ENCODE measurements at places on chromosomes 13 and 19.

GRCh38 chr13:110322828-110323171 is 15.7 kb downstream of the COL4A2 start:
- no peak for DNase-seq

- DNase-seq = no peak
These were observed 171.2 kb downstream of the TEX29 start for GRCh38 chr13:111491659-111492058.

- no peak for DNase-seq
These were observed 2.4 kb downstream of the KLF1 start for GRCh38 chr19:12884627-12884925.

DNA sequence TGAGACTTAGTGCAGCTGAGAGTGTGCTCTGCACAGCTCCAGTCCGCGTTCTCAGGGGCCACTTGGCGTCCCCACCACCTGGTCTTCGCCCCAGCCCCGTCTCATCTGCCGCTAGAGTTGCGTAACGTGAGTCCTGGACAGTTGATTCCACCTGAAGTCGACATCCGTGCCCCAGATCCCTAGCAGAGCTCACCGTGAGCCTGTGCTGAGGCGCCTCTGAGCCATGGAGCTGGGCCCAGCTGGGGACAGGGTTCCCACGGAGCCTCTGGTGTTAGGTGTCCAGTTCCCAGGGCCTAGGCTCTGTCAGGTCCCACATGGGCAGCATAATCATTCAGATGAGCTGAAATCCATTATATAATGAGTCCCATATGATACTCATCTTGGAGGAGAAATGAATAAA is 147.1 kb upstream of the SOX1 start:
- DNase-seq = no peak

DNA sequence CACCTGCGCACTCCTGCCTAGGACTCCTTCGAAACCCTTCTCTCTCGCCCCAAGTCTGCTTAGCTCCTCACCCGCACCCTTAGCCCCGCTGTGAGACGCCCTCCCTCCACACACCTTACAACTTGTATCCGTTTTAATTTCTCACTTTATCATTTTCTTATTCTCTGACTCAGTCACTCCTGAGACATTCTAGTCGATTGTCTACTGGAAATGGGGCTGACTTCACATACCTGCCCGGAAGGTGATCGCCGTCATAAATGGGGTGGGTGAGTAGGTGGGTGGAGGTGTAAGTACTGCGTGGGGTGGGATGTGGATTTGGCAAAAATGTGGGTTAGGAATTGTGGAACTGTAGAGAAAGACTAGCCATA is 714 bp downstream of the NDFIP2 start:
- no peak for DNase-seq

- DNase-seq = no peak
These were observed 55.1 kb upstream of the ZNF599 start for GRCh38 chr19:34828156-34828555.

DNA sequence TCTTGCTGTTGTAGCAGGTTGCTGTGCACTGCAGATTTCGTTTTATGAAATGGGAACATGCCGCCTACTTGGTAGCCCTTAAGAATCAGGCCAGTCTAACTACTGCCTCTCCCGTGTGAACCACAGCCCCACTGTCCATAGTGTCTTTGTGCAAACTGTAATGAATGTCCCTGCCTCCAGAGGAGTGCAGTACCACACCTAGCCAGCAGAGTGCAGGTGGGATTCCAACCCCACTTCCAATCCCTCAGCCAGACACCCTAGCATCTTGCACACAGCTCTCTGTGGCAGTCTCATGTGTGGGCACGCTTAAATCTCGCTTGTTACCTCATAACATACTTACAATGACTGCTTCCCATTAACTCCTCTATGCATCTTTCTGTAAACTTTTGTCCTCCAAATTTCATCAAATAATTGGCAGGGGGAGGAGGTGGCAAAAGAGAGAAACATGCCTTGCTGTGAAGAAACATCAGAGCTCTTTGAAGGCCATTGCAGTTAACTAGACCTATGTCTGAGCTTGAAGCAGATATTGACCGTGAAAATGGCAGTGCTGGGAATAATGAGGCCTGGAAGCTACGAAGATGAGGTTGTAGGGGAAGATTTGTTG is 47.2 kb downstream of the ZAR1L start:
- DNase-seq = no peak

DNA sequence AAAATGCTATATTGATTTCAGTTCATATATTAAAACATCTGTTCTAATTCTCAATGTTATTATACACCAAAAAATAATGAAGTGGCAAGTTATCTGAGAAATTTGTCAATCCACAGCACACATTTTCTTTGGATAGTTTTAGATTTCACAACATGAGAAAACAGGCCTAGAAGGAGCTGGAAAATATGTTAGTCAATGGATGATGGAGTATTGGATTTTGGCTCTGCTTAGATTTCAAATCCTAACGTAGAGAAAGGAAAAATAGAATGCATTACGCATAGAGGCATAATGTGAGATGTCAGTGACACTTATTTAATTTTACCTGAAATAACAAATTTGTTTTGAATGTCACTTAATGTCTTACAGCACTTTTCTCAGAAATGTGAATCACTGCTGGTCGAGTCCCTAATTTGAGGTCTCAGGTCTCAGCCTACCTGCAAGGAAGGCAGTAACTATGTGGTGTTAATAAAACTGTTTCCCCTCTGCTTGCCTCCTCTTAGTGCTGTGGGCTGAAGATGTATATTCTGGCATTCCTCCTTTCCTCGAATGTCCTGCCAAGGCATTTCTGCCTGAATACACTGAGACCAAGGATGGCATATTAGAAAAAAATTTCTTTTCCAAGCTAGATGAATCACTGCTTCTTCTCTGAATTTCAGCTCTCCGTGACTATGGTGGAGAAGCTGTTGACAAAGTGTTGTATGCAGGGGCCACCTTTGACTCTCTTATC is 232.4 kb downstream of the POSTN start:
- no peak for DNase-seq

- no peak for DNase-seq
These were observed 95.7 kb upstream of the CLDN10 start for GRCh38 chr13:95456815-95457214.

GRCh38 chr19:3981736-3982681 is 3.3 kb downstream of the EEF2 start:
- no peak for DNase-seq

DNA sequence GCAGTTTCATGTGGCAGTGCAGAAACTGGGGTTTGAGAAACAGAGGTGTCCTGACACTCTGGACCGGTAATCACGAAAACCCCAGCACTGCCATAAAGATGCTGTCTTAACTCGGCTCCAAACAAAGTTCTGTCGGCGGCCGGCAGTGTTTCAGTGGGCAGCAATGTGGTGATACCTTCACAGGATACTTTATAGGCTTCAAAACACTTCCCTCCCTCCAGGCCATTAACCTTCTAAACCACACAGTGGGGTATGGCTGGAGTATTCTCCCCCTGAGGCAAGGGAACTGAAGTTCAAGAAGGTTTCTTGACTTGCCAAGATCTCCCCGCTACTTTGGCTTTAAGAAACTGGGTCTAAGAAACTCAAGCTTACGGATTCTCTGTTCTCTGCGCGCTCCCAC is 1.1 kb downstream of the RUBCNL start:
- no peak for DNase-seq

- no peak for DNase-seq
These were observed 73.6 kb downstream of the COL4A1 start for GRCh38 chr13:110233181-110233950.

- no peak for DNase-seq
These were observed 2.0 kb downstream of the ZBTB7A start for GRCh38 chr19:4064496-4065260.

- peak; percentile 45 for DNase-seq
These were observed 15.2 kb upstream of the MYO1F start for GRCh38 chr19:8592231-8593009.

- no peak for DNase-seq
These were observed 2.5 kb upstream of the CRLF1 start for GRCh38 chr19:18608805-18609716.

DNA sequence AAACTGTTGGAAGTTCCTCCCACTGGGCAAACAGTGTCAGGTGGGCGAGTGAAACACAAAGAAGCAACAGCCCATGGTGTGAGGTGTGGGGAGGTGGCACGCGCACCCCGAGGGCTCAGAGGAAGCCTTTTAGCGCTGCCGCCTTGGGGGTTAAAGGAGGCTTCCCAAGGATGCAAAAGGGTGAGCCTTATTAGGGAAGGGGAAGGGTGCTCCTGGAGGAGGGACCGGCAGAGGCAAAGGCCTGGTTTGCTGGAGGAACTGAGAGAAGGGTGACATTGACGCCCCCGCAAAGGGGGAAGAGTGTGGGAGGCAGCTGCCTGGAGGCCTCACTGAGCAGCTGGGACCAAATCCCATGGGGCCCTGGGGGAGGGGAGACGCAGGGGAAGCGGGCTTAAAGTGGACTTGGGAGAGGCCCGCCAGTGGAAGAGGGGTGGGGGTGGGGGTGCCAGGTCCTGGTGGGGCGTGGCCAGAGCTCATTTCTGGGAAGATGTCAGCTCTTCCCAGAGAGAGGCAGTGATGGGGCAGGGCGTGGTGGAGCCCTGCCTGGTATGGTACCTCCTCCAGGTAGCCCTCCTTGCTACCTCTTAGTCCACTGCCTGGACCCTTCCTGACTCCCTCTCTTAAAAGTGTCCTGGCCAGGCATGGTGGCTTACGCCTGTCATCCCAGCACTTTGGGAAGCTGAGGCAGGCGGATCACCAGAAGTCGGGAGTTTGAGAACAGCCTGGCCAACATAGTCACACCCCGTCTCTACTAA is 12.0 kb upstream of the FCHO1 start:
- no peak for DNase-seq

- no peak for DNase-seq
These were observed 2.5 kb upstream of the PRAM1 start for GRCh38 chr19:8504919-8505318.

DNA sequence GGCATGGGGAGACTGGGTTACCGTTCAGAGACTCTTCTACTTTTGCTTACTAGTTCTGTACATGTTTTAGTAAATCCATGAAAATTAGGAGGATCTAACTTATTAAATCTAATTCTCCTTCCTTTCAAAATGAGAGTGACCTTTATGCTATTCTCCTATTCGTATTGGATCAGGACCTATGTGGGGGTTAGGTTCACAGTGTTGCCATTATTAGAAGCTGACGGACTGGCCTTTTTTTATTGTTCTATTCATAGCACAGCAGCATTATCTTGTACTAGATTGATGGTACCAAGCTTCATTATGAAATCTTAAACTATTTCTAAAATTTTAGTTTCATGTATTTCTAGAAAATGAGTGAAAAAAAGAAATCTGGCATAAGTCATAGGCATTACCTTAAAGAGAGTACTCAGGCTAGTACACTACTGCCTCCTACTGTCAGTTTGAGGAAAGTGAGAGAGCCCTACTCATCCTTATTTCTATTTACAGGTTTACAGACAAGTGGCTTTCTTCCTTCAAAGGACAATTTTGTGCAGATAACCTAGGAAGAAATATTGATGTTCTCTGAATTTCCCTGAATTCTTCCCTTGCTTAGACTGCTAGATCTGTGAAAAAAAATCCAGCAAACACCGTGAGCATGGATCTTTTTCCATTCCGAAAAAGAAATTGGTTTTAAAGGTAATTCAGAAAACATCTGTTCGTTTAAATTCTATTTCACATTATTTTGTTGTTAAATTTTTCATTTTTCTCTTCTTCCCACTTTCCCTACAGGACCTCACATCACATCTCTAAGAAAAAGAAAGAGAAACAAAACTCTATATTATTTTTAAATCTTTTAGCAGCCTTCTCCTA is 485.5 kb downstream of the DIAPH3 start:
- peak; percentile 55 for DNase-seq

DNA sequence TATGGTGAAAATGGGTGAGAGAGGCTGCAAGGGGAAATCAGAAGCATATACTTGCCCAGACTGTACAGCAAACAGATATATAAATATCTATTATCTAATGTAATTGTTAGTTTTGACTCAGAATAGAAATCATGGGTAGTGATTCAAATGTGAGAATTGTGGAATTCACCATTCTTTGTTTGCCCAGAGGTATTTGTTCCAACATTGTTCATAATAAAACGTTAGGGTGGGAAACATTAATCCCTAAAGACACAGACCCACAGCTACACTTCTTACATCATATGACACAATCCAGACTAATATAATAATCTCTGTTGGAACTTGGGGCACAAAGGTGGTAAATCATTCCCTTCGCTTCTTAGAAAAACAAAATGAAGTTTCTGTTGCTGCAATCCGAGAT is 646.5 kb upstream of the SLITRK6 start:
- no peak for DNase-seq

DNA sequence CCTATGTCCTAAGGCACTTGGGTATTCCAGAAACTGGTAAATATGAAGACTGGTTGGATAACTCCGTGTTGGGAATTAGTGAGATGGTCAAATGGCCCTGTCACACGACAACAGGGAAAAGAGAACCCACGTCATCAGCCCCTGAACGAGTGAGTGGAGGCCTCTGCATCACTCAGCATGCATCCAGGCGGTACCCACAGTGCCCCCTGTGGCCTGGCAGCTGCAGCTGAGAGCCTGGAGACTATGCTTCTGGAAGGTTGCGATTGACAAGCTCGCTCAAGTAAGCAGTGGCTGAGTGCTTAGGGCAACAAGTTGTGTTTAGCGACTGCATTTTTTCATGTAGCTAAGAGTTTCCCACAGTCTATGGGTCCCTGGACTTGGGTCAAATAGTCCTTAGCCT is 55.9 kb downstream of the COL4A2 start:
- DNase-seq = no peak

- DNase-seq = no peak
These were observed 330.5 kb upstream of the KLF12 start for GRCh38 chr13:74464670-74465069.

DNA sequence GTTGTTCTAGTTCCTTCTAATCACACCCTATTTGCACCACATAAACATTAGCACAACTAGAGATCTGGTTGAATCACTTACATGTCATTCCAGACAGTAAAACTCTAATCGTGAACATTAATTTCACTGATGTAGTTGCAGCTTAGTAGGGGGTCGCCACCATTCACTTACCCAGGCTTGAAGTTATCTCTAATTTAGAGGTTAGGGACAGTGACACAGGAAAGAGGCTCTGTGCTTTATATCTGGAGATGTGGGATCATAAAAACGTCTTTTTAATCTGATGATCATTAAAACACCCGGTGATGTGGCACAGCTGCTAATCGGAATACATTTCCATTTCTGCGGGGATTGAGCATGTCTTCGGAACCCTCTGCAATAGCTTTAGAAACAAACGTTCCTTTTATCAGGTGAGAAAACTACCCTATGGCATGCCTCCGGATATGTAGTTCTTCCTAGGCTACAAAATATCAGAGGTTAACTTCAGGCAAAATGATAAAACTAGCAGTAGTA is 523.0 kb downstream of the MYO16 start:
- no peak for DNase-seq
